ENCODE measurements at places on chromosomes 6 and 20.

DNA sequence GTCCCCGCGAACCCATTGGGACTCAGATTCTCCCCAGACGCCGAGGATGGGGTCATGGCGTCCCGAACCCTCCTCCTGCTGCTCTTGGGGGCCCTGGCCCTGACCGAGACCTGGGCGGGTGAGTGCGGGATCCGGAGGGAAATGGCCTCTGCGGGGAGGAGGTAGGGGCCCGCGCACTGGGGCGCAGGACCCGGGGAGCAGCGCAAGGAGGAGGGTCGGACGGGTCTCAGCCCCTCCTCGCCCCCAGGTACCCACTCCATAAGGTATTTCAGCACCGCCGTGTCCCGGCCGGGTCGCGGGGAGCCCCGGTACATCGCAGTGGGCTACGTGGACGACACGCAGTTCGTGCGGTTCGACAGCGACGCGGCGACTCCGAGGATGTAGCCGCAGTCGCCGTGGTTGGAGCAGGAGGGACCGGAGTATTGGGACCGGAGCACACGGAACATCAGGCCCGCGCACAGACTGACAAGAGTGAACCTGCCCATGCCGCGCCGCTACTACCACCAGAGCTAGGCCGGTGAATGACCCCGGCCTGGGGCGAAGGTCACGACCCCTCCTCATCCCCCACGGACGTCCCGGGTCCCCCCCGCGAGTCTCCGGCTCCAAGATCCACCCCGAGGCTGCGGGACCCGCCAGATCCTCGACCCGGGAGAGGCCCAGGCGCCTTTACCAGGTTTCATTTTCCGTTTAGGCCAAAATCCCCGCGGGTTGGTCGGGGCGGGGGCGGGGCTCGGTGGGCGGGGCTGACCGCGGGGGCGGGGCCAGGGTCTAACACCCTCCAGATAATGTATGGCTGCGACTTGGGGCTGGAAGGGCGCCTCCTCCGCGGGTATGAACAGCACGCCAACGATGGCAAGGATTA, 15.7 kb upstream of the HLA-A start:
- peak; percentile 71 for DNase-seq

DNA sequence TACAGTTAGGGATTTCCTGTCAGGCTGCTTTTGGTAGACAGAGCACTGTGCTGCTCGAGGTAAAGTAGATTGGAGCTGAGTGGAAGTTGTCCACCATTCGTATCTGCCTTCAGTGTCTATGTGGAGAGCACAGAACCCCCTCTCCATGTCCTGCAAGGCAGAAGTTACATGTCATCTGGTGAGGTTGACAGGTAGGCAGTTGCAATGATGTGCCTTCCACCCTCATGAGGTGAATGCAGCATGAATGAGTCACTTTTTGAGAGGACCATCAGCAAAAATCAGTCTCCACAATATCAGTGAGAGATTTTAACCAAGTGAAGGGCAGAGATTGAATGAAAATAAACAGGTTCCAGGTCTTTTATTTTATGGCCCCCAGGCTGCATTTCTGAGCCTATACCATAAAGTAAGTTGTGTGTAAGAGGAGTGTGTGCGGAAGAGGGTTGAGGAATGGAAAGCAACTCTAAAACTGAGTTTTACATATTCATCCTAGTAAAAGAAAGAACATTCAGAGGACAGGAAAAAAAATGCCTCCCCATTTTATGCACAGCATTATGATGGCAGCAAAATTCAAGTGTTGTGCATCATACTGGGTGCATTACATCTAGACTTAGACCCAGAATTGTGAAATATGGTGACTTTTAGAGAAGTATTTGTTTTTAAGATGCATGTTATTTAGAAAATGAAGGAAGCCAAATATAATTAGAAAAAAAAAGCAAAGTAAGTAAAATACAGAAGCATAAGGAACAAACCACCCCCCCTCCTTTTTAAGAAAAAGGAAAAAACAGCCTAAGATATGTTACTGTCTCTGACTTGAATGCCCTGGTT, 15.8 kb downstream of the TRAPPC3L start:
- DNase-seq, result no peak

DNA sequence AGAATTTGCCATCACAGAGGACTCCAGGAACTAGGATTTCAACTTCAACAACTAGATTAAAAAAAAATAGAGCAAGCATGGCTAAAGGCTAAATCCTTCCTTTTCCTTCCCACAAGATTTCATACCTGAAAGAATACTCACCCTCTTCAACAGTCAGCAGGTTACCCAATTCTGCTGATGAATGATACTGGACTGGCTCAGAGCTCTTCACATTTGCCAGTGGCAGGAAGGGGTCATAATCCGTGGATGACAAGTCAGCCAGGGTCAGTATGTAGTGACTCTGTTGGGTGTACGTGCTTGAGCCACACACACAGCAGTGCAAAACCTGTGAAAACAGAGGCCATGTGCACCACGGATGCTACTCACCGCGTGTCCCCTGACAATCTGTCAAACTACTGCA, 152.9 kb downstream of the INSM1 start:
- DNase-seq, result no peak

DNA sequence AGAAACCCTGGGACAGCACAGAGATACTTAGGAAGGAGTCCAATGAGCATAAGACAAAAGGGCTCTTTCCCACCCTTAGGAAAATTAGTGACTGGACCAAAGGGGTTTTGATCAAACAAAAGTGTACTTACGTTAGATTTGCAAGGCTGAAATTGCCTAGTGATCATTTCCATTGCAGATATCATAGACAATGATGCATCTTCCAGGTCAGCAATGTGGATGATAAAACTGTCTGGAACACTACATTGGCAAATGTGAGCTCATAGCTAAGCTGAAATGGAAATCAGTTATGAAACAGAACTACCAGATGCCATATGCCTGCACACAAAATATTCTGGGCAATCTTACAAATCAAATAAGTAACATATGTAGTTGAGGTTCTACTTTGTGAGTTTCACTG, 34.0 kb downstream of the LY86 start:
- DNase-seq, result no peak

- DNase-seq, result no peak
Measured at GRCh38 chr6:78953798-78954197, 86.4 kb downstream of the IRAK1BP1 start.

DNA sequence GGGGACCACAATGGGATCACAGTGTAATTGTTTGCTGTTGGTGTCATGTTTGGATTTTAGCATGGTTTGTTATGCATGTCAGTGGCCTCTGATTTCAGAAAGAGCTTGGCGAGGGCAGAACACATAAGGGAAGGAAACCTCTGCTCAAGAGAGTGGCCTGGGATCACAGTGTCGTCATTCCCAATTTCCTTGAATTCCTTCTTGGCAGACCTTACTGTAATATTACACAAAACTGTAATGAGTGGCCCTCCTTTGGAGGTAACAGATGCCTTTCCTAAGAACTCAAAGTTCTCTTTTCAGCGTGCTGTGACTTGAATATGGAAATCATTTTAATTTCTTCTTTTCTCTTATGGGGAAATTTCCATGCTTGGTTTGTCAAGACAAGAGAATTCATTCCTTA, 46.9 kb downstream of the JAG1 start:
- no peak for DNase-seq

DNA sequence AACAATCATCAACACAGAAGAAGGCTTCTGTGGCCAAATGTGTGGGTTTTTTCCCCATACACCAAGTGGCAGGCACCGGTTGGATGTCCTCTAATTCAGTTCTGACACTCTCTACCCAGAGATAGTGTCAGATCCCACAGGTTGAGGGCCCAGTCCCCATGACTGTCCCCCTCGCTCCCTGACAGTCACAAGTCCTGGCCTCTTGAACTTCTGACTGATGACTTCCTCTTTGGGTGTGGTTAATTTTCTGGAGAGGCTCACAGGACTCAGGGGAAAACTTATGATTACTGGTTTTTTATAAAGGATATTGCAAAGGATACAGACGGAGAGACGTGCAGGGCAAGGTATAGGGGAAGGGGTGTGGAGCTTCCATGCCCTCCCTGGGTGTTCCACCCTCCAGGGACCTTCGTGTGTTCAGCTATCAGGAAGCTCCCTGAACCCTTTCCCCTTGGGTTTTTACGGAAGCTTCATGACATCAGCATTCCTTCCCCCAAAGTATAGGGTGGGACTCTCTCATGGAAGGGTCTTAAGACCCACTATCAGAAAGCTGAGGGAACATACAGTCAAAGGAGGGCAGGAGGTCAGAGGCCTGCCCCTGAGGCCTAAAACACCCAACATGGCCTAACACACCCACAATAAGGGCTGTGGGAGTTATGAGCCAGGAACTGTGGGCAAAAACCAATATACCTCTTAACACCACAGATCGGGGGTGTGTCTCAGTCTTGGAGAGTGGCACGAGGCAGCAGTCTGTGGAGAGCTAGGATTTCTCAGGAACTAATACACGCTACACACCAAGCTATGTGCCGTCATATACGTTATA, 33.3 kb downstream of the FARS2 start:
- DNase-seq, result no peak

DNA sequence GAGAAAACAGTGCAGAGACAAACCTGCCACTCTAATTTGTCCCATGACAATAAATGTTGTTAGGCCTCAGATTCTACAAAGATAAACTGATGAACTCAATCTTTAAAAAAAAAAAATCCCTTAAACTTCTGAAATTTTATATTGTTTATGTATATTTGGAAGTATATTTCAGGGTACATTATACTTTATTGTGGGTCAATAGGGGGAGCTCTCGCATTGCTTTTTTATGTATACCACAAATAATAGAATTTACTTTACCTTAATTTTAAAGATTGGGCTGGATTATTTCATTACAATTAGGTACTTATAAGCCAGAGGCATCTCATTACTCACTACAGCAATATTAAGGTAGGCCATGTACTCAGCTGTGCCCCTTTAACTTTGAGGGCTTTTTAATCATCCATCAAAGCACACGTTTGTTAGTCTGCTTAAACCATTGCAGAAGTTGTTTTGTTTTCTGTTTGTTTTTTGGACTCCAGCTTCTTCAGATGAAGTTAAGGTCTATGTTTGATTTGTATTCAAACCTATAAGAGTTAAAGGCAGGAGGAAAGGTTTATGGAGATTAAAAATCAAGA, 56.3 kb upstream of the EYA4 start:
- no peak for DNase-seq

GRCh38 chr6:37584654-37585522, 85.2 kb upstream of the CCDC167 start:
- DNase-seq, result no peak

DNA sequence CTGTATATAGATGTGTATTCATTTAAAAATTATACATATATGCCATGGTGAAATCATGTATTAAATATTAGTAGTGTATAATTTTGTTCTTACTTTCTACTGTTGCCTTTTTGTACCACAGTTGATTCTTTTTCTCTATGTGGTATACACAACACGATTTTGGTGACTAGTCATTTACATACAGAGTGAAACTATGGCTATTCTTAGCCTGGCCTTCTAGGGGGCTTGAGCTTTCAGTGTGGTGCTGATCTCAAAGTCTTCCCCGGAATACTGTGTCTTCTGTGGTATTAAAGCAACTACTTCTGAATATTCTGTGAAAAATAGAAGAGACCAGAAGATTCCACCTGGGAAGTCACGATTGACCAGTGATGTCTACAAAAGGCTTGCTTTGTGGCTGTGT, 301.9 kb downstream of the UTRN start:
- no peak for DNase-seq

- no peak for DNase-seq
Measured at GRCh38 chr6:116366740-116367275, 3.9 kb upstream of the DSE start.

- DNase-seq, result no peak
Measured at GRCh38 chr6:79070206-79070825, 7.7 kb downstream of the PHIP start.

DNA sequence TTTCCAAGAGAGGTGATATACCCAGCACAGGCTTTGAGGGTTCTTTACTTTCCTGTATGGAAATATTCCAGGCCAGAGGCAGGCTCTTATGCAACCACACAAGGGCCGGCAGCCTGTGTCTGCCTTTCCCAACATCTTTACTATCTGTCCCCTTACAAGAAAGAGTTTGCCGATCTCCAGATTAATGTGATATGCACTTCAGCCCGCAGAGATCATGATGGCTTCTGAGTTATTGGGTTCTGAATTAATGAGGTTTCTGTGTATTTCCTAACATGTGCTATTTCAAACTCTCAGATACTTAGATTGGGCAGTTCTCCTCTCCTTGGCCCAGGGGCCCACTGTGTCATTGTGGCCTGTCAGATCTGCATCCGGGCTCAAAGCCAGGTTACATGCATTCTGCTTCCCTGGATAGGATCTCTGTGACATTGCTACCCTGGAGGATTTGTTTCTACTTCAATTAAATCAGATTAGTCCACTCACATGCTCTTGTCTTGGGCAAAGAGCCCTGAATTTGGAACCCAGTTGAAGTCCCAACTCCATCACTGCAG, 56.6 kb downstream of the TGM2 start:
- no peak for DNase-seq

GRCh38 chr20:49392745-49393144, 89.7 kb downstream of the KCNB1 start:
- no peak for DNase-seq

- no peak for DNase-seq
Measured at GRCh38 chr6:125170376-125170775, 16.8 kb downstream of the TPD52L1 start.

- DNase-seq, result no peak
Measured at GRCh38 chr6:39937686-39938333, 3.5 kb upstream of the MOCS1 start.

DNA sequence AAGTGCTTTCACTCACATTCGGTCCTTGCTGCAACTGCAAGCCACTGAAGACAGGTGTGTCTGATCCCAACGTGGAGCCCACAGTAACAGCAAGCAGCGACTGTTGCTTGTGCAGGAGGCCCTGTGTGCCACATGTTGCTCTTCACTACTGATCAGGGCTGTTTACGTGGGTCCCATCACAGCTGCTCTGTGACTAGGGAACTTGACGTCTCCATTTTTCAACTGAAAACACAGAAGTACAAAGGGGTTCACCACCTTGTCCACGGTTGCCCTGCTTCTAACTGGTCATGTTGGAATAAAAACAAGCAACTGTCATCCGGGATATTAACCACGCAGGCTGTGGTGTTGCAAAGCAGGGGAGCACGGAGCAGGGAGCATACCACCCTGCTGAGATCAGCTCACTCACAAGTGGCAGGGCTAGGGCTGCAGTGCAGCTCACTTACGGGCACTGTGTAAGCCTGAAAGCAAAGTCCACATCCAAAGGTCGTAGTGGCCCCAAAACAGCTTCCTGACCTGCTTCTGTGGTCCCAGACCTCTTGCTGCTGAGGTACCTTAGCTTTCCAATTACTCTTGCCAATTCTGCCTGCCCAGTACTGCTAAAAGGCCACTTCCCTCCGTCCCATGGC, 105.8 kb upstream of the DUSP22 start:
- DNase-seq, result no peak

GRCh38 chr6:13125841-13126240, 202.5 kb downstream of the TBC1D7 start:
- DNase-seq, result no peak

DNA sequence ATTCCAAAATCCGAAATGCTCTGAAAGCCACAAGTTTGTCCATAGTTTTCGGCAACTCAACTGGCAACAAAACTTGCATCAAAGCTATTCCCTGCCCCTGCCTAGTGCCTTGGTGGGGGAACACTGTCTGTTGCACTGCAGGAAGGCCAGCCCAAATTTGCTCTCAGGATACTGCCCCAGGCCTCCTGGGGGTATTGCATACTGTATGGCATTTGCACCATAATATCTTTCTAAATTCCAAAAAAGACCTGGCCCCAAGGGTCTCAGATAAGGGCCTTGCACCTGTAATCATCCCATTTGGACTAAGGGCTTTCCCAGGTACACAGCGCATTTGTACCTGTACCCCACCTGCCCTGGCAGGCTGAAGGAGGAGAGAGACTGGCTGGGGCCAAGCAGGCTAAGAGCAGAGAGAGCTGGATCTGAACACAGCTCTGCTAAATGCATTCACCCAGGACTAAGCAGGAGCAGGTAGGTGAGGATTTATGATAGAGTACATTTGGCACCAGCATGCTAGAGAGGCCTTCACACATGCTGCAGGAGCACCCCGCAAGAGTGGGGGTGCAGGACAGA, 4.0 kb upstream of the GRM4 start:
- DNase-seq, result no peak
